Activated CD4-positive, alpha-beta T cell treated with anti-CD3 and anti-CD28 coated beads, Interleukin-2, amount 50 U/mL, for 1 hour (primary cell): ENCODE measurements at places on chromosomes 1 and 21.

DNA sequence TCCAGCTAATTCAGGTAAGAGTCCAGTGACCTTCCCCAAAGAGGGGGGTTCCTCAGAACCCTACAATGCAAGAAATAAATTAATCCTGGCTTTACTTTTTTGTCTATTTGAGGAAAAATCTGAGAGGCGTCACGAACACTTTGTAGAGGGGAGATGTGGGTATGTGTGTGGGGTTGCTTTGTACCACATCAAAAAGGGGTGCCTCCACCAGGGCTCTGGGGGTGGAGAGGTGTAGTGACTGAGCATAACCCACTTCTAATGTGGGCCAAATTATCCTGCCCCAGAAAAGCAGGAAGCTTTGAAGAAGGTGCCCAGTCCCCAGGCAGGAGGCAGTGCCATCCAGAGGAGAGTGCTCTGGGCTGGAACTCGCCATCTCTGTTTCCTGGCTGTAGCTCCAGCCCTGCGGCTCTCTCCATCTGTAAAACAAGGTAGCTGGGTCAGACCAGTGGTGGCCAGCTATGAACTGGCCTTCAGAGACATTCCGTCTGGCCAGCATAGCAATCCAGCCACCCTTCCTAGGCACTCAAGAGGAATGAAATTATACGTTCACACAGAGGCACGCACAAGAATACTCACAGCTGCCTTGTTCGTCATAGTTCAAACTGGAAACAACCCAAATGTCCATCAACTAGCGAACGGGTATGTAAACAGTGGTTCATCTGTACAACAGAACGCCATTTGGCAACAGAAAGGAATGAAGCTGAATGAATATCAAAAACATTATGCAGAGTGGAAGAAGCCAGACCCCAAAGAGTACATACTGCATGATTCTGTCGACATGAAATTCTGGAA lies 45.4 kb upstream of the TNFRSF1B start:
- no peak for DNase-seq

GRCh38 chr1:36085686-36086526 lies 2.0 kb downstream of the TEKT2 start:
- no peak for DNase-seq

DNA sequence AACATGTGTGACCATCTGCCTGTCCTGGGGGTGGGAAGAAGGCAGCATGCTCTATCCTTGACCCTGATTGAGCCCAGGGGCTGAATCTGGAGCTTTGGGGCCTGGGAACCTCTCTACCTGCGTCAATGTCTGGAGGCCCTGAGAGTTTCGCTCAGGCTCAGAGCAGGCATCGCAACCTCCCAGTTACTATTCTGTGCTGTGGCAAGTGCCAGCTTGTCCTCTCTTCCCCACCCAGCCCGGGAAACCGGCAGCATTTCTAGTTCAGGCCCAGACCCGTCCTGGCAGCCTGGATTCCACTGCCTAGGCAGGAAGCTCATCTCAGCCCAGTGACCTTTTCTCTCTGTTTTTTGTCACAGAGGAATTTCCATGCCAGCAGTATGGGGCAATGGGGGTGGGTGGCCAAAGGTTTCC lies 10.0 kb upstream of the IRF6 start:
- no peak for DNase-seq

- DNase-seq = no peak
These were observed 42.9 kb upstream of the IFFO2 start for GRCh38 chr1:18999359-18999758.

DNA sequence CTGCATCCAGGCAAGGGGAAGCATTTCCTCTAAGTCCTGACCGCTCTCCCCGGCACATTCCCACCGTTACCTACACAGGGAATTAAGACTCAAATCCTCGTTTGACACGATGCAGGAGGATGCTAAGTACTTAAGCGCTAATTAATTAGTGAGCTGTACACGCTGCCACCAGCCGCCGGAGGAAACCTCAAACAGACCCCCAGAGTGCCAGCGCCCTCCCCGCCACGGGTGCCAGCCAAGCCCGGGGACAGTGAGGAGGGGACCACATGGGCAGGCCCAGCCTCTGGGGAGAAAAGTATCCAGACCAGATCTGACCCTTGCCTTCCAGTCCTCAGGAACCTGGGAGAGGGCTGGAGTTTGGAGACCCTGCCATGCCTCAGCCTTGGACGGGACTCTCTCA lies 17.4 kb upstream of the CASZ1 start:
- DNase-seq = no peak

GRCh38 chr1:108624069-108624468 lies 36.8 kb downstream of the HENMT1 start:
- no peak for DNase-seq

DNA sequence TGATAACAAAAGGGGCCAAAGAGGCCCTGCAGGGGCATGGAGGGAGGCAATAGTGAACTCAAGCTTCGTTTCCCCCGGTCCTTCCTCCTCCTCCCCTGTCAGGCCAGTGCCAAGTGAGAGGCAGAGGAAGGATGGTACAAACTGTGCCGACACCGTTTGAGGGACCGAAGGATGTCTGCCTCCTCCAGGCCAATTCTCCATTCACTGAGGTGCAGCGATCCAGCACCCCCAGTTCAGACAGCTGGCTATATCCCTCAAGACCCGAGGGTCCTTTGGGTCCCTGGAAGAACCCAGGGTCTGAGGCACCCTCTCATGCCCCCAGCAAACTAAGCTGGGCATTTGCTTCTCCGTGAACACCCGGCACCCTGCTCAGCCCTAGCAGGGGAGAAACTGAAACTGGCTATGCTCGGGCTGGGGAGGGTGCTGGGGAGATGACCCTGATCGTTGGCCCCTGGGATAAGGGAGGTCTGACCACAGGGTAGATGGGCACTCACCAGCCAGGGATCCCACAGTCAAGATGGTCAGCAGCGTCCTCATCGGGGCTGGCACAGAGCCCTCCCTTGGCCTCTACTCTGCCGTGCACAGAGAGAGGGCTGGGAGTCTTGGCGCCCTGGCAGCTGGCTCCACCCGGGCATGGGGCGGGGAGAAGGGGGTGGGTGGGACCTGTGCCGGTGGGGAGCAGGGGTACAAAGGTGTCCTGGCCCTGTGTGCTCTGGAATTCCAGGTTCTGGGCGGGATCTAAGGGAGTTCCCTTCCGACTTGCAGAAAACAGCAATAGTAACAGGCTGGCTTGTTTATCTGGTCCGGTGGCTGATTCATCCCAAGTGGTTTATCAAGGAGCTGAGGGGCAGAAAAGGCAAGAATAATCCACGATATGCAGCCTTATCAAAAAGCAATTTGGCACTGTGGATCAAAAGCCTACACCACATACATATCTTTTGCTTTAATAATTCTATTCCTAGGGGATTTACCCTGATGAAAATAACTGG lies at the start of gene IL22RA1:
Gene IL22RA1 (minus strand): TSS at position 595 of the 989 bp plus-strand sequence. CDS start 58 bp downstream, at position 537.
- no peak for DNase-seq

- DNase-seq = peak; percentile 61
These were observed 20.6 kb upstream of the SH3D21 start for GRCh38 chr1:36285443-36286101.

DNA sequence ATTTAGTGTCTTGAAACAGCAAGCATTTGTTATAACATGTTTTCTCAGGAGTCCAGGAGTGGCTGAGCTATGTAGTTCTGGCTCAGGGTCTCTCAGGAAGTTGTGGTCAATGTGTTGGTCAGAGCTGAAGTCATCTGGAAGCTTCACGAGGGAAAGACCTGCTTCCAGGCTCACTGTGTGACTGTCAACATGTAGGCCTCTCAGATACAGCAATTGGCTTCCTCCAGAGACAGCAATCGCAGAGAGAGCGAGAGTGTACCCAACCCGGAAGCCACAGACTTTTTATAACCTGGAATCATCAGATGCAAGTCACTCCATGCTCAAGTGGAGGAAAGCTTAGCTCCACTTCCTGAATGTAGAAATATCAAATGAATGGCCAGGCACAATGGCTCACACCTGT lies 40.9 kb downstream of the TNFRSF9 start:
- DNase-seq = no peak

- DNase-seq = no peak
These were observed 110.9 kb upstream of the C21orf91 start for GRCh38 chr21:17930093-17930492.

DNA sequence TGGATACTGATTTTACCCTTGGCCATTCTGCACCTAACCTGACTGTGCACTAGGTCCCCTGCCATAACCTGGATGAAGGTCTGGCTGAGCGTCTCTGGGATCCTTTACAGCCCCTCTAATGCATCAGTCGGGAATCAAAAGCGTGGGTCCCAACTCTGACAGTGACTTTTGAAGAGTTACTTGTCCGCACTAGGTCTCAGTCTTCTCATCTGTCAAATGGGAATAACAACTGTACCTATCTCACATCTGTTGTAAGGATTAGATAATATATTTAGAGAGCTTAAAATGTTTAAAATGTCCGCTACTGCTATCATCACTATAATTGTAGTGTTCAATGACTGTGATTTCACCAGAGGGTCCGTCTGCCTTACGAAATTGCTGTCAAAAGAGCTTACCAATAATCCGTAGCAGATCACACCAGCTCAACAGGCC lies 746 bp downstream of the TADA1 start:
- no peak for DNase-seq

DNA sequence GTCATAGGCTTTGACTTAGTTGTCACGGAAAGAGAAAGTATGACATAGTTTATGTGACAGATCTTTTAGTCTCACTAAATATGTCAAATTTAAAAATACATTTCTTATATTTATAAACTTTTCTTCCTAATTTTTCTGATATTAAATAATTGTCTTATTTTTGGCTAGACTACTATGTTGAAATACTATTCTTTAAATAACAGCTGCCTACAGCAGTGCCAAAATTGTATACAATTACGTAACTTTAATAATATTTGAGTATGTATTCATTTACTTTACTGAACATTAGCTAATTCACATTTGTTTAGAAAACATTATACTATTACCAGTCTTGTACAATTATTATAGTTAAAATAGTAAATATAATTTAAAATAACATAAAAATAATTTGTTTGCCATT lies 137.4 kb downstream of the ADGRL4 start:
- DNase-seq = no peak

- DNase-seq = no peak
These were observed 129.4 kb downstream of the PPIAL4G start for GRCh38 chr1:148353461-148354283.

- DNase-seq = no peak
These were observed 187.9 kb downstream of the HIVEP3 start for GRCh38 chr1:41730806-41731205.

- DNase-seq = no peak
These were observed at the start of gene DYNLT5 for GRCh38 chr1:66752000-66752592. Gene DYNLT5 (plus strand): TSS chr1:66752459. CDS start chr1:66754659, 2,200 bp downstream.

GRCh38 chr1:154327466-154328317 lies 2.4 kb downstream of the ATP8B2 start:
- no peak for DNase-seq

DNA sequence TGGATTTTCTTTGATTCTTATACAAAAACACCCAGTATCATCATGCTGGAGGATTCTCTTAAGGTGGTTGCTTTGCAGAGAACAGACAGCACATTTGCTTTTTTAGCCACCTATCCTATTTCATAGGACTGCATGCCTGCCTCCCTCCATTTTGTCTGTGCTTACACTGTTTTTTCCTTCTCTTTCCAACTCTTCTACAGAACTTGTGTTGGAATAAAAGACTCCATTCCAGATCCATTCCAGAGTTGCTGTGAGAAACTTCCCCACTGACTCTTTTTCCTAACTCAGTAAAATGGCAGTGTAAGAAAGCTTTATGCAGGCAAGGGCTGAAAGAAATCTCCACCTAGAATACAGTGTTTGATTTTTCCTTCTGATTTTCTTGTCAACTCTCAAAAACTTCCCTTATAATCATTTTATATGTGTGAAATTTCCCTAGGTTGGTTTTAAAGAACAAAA lies 5.2 kb upstream of the ARID1A start:
- DNase-seq = no peak
